ENCODE measurements at places on chromosomes 2 and 18.

DNA sequence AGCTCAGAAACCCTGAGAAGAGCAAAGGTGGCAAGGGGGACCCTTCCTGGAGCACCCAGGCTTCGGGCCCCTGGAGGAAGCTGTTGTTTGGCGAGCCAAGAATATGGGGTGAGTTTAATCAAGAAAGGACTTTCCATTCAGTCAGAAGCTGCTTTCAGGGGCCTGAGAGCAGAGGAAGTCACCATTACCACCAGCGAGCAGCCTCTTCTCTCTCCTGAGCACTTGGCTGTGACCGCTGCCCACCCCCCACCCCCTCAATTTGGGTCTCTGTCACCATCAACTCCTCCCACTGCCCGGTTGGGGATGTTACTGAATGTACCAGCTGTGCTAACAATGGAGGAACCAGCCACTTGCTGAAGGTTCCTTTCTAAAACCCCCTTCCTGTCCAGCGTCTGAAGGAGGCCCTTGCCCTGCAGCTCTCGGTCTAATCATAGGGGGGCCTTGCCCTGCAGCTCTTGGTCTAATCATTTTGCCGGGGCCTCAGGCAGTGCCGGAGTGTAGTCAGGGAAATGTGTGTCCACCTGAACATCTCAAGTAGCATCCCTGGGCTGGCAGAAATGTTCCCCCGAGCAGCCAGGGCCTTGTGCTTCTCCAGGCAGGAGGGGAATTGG is 943 bp downstream of the INPP5D start:
- no peak for DNase-seq

DNA sequence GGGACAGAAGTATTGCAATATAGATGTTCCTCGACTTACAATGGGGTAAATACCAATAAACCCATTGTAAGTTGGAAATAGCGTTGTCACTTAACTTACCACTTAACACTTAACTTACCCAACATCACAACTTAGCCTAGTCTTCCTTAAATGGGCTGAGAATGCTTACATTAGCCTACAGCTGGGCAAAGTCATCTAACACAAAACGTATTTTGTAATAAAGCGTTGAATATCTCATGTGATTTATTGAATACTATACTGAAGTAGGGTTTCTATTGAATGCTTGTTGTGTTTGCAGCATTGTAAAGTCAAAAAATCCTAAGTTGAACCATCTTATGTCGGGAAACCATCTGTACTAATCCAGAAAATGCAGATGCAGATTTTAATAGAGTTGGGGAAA is 23.6 kb downstream of the IL1R2 start:
- no peak for DNase-seq

DNA sequence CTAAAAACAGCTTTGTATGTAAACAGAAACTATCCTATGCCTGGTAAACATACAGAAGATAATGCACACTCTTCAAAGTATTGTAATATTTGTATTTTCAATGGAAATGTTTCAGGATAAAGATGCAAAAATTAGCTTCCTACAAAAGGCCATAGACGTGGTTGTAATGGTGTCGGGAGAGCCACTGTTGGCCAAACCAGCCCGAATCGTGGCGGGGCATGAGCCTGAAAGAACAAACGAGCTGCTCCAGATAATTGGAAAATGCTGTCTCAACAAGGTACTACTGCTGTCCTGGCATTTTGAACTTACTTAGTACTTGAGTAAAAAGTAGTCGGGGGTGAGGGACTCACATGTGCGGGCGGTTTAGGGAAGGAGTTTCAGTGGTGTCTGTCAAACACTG is 5.4 kb downstream of the TRAF3IP1 start:
- DNase-seq = no peak

GRCh38 chr2:25257032-25257552 is 84.6 kb downstream of the DNMT3A start:
- peak; percentile 57 for DNase-seq

DNA sequence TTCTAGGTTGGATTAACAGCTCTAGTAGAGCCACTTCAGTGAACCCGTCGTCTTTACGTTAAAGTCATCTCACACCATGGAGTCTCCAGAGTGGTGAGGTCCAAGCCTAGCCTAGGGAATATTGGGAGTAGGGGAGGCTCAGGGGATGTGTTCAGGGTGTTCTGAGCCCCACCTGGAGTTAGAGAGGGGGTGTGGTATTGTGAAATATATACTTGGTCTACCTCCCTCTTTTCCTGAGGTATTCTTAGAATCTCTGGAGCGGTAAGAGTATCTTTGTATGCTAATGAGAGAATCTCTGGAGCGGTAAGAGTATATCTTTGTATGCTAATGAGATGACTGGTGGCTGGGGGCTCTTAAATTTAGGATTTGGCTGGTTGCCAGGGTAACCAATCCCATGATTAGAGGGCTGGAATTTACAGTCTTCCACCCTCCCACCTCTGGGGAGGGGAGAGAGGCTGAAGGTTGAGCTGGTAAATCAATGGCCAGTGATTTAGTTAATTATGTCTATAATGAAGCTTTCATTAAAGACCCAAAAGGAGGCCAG is 69.5 kb downstream of the INPP4A start:
- DNase-seq = no peak

- DNase-seq = peak; percentile 38
Observed at GRCh38 chr18:5900262-5900661, 4.9 kb upstream of the TMEM200C start.

DNA sequence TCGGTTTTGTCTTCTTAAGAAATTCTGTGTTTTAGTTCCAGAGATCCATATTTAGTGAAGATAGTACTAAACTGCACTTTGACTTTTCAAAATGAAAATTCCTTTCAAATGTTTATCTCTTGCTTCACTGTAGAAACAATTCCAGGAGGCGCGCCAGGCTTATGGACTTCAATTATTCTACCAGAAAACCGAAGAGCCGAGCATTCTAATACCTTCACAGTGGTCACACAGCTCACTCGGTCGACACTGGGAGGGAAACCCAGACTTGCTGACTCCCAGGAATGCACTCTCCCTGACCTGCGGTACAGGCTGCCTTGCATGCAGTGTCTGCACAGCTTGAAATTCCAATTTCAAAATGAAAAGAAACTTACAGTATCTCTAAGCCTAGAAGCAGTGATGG is 119.9 kb upstream of the PIEZO2 start:
- peak; percentile 85 for DNase-seq

- DNase-seq = no peak
Observed at GRCh38 chr2:119724656-119725485, 34.9 kb upstream of the PTPN4 start.

GRCh38 chr2:9261231-9261883 is 54.7 kb downstream of the ASAP2 start:
- no peak for DNase-seq

DNA sequence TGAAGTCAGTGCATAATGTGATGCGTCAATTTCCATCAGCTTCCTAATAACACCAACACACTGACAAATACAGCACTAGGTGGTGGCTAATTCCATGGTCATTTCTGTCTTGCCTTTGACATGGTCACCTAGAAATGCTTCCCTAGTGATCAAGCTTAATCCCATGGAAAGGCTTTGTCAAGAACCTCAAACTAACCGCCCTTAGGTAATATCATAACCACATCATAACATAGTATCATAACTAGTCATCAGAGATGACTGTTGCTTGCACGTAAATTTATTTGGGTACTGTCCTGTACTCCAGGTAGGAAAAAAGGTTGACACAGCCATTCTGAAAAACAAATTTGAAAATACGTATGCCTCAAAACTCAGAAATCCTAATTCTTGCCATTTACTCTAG is 471.8 kb downstream of the IRS1 start:
- no peak for DNase-seq

- no peak for DNase-seq
Observed at GRCh38 chr2:100136310-100136709, 6.1 kb downstream of the AFF3 start.

DNA sequence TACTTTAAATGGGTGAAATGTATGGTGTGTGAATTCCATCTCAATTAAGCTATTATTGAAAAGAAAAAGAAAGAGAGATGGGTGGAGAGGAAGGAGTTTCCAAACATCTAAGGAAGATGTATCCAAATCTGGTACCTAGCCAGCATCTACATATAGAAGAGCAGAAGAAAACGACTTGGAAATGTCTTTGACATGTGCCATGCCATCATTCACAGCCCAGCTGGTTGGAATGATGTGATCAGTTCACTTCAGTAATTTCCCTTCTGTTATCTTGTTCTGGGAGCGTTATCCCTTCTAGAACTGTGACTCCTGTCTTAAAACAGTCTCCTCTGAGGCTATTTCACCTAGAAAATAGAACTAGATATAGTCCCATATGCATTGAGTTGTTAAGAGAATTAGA is 312.8 kb upstream of the GYPC start:
- DNase-seq = no peak

DNA sequence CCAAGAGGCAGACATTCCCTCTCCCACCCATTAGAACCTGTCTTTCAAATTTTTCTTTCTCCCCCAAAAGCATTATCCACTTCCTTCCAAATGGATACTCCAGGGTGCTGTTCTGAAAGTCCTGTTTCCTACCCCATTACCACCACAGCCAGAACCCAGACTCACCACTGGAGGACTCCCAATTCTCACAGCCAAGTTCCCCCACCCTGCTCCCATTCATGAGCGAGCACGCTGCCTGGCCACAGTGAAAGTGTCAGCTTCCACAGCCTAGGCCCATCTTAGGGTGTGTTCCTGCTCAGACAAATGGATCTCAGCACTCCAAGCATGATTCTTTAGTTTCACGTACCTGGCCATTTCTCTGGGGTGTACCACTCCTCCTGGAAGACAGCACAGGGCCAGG is 3.8 kb upstream of the ANKRD53 start:
- no peak for DNase-seq

DNA sequence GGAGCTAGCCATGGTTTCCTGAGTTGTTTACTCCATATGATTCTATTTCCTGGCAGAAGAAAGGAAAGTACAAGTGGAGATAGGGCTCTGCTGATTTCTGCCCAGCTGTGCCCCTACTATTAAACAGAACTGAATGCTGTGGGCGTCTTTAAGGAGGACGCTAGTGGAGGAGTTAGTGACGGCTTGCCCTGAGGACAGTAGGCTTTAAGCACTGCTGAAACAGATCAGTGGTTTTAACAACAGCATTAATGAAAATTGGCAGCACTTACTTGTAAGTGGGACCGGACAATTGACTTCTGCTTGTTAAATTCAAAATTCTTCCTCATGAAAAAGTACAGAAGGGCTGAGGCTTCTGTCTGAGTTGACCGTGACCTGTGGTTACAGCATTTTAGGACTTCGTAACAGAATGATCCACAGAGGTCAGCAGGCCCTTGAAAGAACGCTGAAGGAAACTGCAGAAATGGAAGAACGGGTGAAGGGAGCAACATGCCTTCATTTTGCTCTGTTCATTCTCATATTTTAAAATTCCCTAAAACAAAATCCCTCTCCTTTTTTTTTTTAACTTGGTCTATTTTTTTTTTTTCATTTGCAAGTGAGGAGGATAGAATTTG is 80.6 kb upstream of the CCDC195 start:
- no peak for DNase-seq

DNA sequence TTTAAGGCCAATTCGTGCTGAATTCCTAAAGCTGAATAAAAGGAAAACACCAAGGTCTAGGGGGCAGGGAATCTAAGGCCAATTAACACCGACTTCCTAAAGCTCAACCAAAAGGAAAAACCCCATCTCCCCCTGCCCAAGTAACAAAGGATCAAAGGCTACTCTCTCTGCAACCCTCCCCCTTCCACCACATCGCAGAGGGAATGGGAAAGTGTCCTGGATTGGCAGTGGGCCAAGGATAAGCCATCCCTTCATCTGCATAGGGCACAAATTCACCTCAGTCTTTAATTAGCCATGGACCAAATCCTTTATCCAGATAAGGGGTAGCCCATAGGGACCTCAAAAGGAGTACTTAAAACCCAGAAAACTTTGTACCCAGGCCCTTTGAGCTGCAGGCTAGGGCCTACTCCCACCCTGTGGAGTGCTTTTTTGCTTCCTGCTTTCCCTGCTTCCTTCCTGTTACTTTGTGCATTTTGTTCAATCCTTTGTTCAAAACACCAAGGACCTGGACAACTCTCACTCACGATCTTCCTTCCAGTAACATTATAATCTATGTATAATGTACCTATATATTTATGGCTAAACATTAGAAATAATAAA is 2119.8 kb upstream of the CELF4 start:
- DNase-seq = no peak

- no peak for DNase-seq
Observed at GRCh38 chr2:2146969-2147900, 183.8 kb downstream of the MYT1L start.

GRCh38 chr2:16215902-16216557 is 275.7 kb downstream of the MYCN start:
- DNase-seq = no peak

DNA sequence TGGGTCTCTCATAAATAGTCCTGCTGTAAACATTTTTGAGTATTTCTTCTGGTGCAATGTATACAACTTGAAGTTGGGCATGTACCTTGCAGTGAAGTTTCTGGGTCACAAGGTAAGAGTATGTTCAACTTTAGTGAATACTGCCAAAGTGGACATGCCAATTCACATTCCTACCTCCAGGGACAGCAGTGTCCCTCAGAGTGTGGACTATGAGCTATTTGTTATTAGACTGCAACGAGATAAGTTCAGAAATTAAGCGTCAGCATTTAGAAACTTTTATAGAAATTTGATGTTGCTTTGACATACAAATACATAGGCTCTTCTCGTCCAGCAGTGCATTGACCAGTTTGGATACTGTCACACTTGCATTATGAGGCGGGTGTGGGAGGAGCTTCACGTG is 7.2 kb upstream of the ACKR3 start:
- no peak for DNase-seq

DNA sequence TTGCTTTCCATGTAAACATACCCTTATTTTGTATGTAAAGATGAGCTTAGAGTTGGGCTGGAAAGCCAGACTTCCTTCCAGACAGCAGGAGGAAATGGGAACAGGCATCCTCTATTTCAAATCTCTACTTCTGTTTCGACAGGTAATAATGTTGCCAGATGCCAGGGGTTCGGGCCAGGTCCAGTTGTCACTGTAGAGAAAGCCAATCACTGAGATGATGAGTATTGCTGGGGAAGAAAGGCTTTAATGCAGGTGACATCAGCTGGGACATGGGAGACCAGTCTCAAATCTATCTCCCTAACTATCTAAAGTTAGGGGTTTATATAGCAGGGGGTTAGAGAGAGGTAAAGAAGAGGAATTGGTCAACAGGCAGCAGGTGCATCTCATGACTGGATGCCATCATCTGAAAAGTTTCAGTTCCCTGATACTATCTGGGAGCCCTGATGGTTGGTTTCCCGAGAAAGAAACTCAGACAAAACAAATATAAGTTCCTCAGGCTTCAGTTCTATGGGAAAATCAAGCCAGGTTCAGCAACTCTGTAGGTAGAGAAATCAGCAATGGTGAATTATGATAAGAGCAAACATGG is 9.3 kb upstream of the MTCL1 start:
- no peak for DNase-seq

- DNase-seq = no peak
Observed at GRCh38 chr2:18837240-18837639, 247.9 kb upstream of the NT5C1B start.

DNA sequence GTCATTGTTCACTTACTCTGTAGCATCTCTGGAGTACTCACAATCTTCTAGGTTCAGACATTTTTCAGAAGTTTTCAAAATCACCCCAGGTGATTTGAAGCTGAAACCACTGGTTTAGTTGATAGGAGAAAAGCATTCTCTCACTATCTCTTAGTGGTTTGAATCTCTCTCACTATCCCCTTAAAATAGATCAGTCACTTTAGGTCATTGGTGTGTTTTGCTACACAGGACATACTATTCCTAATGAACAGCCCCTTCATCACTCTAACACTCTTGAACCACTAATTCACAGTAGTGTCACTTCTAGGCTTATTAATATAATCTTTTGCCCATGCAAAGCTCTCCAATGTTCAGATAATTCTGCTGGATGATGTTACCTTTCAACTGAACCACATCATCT is 34.5 kb downstream of the LYPD6 start:
- DNase-seq = no peak

- no peak for DNase-seq
Observed at GRCh38 chr2:223954401-223954800, 2.9 kb upstream of the MRPL44 start.

Measured in retinal pigment epithelial cell (primary cell).